ENCODE measurements at places on chromosomes 1 and 21. TPM values are rescaled to one million over a fixed set of nuclear protein-coding genes. Genes with fewer than 3 reads are reported as not detected.

RUNX3 gene
- 1.9 TPM for total RNA-seq

DNA sequence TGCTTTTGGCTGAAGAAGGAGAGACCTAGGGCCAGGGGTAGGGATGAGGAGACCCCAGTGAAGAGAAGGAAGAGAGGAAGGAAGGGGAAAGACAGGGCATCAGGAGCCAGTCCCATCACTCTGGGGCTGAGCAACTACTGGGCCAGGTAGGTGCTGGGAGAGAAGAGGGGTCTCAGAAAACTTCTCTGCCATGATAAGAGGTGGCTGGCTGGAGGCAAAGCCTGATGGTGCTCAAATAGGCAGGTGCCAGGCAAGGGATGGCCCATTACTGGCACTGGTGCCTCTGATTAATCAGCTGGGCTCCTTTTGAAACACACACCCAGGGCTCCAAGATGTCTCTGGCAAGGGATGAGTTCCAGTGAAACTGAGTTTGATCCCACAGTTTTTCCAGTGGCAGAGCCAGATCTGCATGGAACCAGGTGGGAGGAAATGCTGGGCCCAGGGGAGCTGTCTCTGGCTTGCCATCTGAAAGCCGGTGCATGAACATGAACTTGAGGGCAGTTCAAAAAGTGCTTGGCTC lies 2.8 kb downstream of the CSF1 start:
- DNase-seq: no peak

LAPTM5 gene
- 70.1 TPM for total RNA-seq

GCSAML gene
- not detected for total RNA-seq

ACTN2 gene
- not detected for total RNA-seq
